CD8-positive, alpha-beta memory T cell (primary cell): ENCODE measurements at places on chromosomes 3 and 15. TPM values are rescaled to one million over a fixed set of nuclear protein-coding genes. Genes with fewer than 3 reads are reported as not detected.

Gene SENP7
- 11.1 TPM for total RNA-seq

Gene RABL3
- 39.0 TPM for total RNA-seq

Gene C3orf49
- not detected for total RNA-seq

Gene PP2D1
- total RNA-seq = not detected

Gene ZNF385D
- not detected for total RNA-seq

Gene SGO1
- 19.4 TPM for total RNA-seq

Gene DPPA4
- not detected for total RNA-seq

Gene DPPA2
- not detected for total RNA-seq

- no peak for DNase-seq
Measured at GRCh38 chr3:71186801-71187200, 396.7 kb downstream of the FOXP1 start.

DNA sequence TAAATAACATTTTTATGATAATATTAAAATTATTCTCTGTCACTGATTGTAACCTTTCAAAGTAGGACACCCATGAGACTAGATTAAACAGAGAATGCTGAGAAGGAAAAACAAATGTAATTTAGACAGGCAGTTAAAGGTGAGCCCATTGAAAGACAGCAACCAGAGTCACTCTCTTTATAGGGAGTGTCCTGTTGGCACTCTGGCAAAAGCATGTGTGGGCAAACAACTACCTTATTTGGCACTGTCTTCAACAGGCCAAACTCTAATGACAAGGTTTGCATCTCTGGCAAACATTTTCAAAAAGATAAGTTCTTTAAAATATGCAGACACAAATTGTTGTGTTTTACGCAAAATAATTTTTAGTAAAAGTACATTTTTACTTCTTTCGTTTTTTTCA lies 29.8 kb downstream of the NFKBIZ start:
- no peak for DNase-seq

GRCh38 chr3:30333903-30334302 lies 272.5 kb upstream of the TGFBR2 start:
- DNase-seq = no peak

DNA sequence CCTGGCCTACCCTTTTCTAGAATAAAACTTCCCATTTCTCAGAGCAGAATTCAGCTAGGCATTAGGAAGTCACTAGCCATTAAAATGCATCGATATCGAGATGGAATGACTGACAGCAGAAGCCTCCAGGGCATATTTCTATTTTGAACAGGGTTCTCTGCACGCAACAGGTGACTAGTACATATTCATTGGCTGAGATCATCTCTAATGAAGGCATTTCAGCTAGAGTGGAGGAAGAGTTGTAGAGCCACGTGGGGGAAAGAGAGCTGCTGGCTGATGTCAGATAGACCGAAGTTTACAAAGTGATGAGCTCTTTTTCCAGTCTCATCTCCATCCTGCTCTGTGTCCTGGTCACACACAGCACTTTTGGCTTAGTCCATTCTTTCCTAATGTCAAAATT lies 7.5 kb downstream of the TMEM40 start:
- no peak for DNase-seq

GRCh38 chr3:54909191-54909590 lies 18.7 kb downstream of the LRTM1 start:
- DNase-seq = no peak

- DNase-seq = no peak
Measured at GRCh38 chr3:23583980-23584740, 221.6 kb upstream of the UBE2E1 start.

DNA sequence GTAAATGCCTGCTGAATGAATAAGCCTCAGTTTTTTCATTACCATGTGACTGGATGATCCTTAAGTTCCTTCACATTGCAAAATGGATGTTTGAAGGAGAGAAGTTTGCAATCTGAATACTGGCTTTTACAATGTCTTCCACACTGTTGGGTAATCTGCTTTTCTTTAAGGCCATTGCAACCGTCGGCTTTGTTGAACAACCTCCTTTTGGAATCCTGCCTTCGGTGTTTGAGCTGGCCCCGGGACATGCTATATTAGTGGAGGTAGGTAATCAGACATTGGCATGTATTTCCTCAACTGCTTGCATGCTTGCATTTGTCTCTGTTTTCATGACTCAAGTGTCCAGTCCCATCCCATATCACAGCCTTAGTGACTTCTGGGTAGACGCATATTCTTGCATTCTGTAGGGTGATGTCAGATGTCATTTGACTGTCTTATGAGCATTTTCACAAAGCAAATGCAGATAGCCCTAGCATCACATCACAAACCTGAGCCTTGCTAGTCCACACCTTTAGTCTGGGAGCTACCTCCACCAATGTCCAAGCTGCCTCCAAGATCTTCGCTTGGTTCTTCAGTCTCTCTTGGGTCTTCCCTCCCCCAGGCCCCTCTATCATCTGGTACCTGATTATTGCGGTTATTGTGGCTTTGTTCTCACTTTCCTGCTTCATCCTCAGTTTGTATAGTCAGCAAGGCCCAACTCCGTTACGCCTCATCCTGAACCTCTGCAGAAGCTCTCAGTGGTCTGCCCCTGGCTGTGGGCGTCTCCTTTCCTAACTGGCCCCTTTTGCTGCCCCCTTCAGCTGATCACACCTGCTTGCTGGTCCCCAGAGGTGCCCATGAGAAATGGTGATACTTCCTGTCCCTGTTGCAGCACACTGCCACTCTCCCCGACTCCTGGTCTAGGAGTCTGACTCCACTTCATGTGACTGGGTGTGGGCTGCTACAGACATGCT lies 48.5 kb downstream of the ACAA1 start:
- no peak for DNase-seq

DNA sequence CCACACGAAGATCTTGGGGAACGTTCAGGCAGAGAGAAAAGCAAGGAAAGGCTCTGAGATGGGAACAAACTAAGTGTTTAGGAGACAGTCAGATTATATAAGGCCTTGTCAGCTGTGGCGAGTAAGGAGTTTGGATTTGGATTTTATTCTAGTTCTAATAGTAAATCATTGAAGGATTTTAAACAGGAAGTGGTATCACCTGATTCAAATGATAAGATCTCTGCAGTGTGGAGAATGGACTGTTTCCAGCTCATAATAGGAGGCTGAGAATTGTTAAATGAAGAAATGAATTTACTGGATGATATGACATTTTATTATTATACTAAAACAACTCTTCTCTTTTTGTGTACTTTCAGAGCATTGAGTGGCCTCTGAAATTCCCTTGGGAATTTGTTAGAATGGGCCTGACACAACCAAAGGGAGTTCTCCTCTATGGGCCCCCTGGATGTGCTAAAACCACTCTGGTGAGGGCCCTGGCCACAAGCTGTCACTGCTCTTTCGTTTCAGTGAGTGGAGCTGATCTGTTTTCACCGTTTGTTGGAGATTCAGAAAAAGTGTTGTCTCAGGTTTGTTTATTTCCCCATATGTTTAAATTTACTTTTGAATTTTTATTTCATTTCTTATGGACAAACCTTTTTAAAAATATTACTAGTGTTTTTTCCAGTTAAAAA lies 36.0 kb upstream of the GATM start:
- DNase-seq = no peak

- no peak for DNase-seq
Measured at GRCh38 chr15:100612539-100612938, 10.2 kb downstream of the ASB7 start.

DNA sequence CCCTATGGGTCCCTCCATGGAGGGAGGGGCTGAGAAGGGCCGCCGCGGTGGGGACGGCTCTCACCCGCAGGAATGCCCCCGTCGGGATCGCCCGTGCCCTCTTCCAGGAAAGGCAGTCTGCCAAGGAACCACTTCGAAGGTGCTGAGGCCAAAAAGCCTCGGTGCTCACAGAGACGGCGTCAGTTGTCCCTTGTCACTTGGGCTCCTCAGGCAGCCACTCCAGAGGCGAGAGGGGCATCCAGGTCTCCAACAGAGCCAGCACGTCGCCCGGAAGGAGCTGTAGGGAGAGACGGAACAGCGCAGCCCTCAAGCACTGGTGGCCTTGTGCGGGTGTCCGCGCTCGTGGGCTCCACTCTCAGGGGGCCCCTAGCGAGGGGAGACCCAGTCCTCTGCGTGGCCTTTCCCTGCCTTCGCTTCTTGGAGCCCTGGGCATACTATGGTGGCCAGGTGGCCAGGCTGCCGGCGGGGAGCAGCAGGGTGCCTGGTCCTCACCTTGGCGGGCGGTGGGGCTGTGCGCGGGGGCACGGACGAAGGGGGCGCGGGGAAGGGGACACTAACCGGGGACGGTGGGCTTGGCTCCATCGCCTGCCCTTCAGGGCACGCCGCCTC lies 994 bp downstream of the MESP1 start:
- no peak for DNase-seq

DNA sequence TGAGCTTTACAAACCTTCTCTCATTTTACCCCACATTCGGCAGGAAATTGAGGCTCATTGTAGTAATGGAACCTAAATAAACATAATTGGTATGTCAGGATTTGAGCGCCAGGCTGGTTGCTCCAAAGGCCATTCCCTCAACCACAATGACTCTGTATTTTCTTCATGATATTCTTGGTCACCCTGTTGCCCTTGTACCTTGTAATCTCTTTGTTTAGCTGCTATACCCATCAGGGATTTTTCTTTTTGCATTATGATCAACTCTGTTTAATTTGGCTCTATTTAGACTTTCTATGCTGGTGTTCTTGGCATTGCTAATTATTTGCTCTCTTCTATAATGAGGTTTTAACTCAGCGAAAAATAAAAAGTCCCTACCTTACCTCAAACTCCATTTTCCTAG lies 29.8 kb downstream of the DUOX2 start:
- DNase-seq = no peak

DNA sequence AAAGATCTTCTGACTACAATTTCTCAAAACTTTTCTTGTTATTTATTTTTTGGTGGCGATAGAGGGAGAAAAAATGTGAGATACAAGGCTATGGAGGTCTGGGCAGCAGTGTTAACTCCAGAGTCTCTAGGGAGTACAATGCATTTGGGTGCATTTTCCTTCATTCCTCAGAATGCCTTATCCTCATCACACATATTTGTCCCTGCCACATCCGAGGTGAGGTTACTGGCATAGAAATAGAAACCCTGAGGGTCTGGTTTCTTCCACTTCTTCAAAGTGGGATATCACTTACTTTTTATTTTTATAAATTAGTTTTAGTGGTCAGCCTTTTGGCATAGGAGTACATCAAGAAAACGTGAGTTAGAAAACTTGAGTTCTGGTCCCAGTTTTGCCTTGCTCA lies 150.4 kb downstream of the TIGIT start:
- no peak for DNase-seq

DNA sequence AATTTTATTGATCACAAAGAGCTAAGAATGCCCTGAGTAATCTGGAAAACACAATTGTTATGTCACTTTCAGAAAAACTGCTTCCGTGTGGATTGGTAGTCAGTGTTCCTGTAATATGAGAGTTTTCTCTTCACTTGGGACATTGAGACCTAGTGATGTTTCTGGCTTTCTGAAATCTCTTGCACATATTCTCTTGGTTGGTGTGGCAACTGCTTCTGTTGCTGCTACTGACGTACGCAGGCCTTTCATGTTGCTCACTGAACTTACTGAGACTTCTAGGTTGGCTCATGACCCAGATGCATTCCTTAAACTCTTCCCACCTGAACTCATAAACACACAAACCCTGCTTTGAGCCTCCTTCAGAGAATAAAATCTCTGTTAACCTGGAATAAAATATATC lies 175.0 kb upstream of the PFN2 start:
- DNase-seq = no peak

- no peak for DNase-seq
Measured at GRCh38 chr3:191066669-191067068, 132.4 kb upstream of the OSTN start.

GRCh38 chr3:66406831-66407610 lies 93.8 kb downstream of the LRIG1 start:
- no peak for DNase-seq

DNA sequence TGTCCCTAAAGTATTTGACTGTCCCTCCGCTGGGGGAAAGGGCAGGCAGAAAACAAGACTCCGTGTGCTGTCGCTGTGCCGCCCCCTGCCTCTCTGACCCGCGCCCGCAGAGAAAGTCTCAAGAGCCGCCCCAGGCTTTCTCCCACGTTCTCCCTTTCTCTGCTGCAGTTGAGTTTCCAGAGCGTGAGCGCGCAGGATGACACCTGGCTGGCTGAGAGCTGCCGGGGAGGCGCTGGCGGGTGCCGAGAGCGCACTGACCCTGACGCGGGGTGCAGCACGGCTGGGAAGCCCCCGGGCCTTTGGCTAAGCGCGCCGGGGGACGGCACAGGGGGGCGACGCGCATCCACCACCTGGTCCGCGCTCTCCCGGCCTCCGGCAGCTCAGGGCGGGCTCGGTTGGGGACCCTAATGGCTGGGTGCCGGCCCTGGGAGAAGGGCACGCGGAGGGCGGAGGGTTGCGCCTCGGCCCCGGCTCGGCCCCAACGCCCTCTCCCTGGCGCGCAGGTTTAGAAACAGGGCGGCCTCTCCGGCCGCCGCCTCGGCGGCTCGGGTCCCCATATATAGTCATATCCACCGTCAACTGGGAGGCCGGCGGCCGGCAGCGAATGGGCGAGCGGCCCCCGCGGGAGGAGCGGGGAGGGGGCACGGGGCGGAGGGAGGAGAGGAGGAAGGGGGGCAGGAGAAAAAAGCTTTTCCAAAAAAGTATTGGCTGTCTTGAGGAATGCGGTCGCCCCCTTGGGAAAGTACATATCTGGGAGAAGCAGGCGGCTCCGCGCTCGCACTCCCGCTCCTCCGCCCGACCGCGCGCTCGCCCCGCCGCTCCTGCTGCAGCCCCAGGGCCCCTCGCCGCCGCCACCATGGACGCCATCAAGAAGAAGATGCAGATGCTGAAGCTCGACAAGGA lies at the start of gene TPM1:
Gene TPM1, plus strand, starts transcription at position 774 of the 903 bp plus-strand sequence. Its CDS starts 83 bp downstream, at position 857.
- no peak for DNase-seq
